Activated CD8-positive, alpha-beta memory T cell treated with anti-CD3 and anti-CD28 coated beads for 24 hours (primary cell): ENCODE measurements at places on chromosomes 7 and 10.
A peak's percentile ranks its signal among the peaks of the same experiment; 100 is the strongest.

- no peak for DNase-seq
Measured at GRCh38 chr7:66629222-66630062, 761 bp downstream of the KCTD7 start.

GRCh38 chr7:129146237-129146979, 1.9 kb downstream of the TSPAN33 start:
- no peak for DNase-seq

DNA sequence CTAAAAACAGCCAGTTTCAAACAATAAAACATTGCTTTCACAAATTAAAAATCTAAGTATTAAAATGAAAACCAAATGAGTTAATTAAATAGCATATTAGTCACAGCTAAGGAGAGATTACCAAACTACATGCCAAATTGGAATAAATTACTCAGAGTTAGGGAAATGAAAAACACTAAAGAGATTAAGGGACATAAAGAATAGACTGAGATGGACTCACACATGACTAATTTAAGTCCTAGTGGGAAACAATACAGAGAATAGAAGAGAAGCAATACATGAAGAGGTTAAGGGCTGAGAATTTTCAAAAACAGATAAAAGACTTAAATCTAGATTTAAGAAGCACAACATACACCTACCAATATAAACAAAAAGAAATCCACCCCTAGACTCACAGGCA, 110.6 kb downstream of the ZFAND4 start:
- no peak for DNase-seq

DNA sequence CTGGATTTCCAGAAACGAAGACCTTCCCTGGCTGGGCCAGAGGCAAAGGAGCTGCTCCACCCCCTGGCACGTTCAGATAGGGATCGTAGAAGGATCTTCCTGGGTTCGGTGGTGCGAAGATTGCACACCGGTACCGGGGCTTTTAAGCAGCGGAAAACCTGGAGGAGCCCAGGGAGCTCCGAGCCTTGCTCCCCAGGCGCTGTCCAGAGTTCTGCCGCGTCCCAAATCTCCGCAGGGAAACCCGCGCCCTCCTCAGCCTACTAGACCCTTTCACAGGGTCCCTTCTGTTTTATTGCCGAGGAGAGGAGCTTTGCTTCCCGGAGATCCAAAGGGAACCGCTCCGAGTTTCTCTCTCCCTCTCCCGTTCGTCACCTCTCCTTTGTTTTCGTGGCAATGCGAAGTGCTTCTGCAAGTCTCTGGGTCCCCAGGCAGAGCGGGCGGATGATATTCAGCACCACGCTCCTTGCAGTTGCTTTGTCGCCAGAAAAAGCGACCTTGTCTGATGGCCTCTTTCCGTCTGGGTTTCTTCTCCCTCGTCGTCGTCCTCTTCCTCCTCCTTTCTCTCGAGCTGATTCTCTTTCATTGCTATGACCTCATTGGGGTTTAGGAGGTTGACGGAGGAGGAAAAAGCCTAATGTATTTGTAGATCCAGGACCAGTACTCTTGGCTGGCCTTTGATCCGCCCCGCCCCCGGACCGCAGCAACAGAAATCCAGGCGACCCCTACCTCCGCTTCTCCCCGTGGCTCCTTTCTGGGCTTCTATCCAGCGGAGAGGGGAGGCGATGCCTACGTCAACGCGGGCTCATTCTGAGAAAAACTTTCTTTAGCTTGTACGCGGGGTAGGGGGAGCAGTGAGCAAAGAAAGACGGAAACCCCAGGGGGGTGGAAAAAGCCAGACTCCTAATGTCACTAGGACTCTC, at the start of gene TMEM196:
Gene TMEM196, minus strand, starts transcription at position 777 of the 920 bp plus-strand sequence. CDS start 921 bp downstream, outside the sequence.
- DNase-seq = no peak

DNA sequence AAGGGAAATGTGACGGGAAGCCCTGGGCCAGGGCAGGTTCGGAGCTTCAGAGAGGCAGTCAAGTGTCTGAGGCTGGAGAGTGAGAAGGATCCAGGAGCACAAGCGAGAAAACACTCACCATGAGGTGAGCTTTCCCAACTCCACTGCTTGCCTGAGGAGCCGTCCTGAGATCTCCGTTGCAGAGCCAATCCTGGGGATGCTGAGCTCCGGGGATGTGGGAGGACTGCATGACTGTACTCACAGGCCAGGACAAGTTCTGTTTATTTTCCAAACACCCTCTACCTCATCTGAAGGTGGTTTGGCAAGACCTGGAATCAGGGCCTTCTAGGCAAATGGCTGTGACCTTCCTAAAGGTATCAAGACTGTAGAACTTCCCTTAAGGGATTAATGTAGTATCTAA, 38.7 kb downstream of the GLI3 start:
- DNase-seq = no peak

- DNase-seq = no peak
Measured at GRCh38 chr7:10677211-10677610, 296.5 kb upstream of the PHF14 start.

DNA sequence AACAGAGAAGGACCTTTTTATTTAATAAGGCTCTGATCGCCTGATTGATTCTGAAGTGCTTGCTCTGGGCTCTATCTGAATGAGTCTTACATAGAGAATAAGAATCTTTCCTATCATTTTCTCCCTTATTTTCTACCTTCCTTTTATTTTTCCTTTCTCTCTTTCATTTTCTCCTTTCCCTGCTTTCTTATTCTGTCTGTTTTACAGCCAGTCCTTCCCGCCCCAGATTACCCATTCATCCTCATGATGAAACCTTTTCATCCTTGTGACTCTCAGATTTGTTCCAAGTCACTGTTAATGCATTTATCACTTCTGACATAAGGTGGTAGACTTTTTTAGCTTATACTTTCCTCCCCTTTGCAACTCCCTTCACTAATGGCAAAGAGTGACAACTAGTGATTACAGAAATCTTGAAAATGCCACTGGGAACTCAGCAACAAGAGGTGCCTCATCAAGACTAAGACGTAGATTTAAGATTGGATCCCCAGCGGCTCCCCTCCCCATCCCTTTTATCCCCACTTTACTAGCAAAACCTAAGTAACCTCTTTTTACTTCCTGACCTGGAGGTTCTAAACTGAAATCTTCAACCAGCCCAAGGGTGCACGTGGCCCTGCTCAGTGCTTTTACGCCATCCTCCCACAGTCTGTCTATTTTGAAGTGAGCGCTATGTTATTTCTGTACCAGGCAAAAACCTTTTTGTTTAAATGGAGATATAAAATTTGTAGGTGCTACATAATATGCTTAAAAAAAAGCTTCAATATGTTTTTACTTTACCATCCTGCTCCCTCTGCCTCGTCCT, 179.8 kb downstream of the DYNC1I1 start:
- DNase-seq = no peak

- no peak for DNase-seq
Measured at GRCh38 chr7:99579281-99579955, 18.6 kb upstream of the TMEM225B start.

DNA sequence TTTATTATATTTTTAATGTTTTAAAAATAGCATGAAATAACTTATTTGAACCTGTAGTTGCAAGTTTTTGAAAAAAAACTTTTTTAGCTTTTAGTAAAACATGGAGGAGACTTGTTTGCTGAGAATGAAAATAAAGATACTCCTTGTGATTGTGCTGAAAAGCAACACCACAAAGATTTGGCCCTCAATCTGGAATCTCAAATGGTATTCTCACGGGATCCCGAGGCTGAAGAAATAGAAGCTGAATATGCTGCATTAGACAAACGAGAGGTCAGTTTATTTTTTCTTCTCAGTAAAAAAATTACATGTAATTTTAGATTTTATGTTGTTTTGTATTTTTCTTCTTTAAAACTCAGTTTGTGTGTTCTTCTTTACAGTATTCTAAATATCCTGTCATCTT, 73.5 kb downstream of the ANKIB1 start:
- DNase-seq = no peak

GRCh38 chr7:32616625-32617024, 121.3 kb downstream of the AVL9 start:
- no peak for DNase-seq

- no peak for DNase-seq
Measured at GRCh38 chr10:34506786-34507185, 308.3 kb downstream of the PARD3 start.

DNA sequence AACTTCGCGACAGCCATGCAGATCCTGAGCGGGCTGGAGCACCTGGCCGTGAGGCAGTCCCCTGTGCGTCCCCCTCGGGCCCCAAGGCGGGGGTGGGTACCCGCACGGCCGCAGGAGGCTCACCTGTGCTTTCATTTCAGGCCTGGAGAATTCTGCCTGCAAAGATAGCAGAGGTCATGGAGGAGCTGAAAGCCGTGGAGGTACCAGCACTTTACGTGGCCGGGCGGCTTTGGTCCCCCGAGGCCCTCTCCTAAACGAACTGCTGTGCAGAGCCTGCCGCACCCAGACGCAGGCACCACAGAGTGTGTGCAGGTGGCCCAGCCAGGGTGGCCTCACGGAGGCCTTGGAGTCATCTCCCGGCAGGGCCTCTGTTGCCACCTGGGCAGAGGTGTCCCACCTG, 11.1 kb upstream of the UTF1 start:
- no peak for DNase-seq

DNA sequence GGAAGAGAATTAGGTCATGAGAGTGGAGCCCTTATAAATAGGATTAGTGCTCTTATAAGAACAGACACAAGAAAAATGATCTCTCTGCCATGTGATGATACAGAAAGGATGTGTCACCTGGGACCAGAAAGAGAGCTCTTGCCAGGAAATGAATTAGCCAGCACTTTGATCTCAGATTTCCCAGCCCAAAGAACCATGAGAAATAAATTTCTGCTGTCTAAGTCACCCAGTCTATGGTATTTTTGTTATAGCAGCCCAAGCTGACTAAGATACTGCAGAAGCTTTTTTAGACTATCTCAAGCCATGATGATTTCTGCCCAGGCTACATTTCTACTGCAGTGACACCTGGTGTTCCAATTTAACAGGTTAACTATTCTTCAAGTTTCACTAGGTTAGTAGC, 84.8 kb downstream of the RSU1 start:
- no peak for DNase-seq

- no peak for DNase-seq
Measured at GRCh38 chr10:71719464-71720201, at the start of gene C10orf105. Gene C10orf105 (minus strand): TSS chr10:71719778. CDS start chr10:71716337, 3,441 bp downstream.

GRCh38 chr10:71880425-71881306, 29.6 kb upstream of the PSAP start:
- DNase-seq = no peak

- DNase-seq = no peak
Measured at GRCh38 chr7:80277434-80278427, 143.1 kb downstream of the GNAI1 start.

GRCh38 chr7:71733107-71733870, 601.3 kb downstream of the GALNT17 start:
- DNase-seq = peak; percentile 83

- DNase-seq = no peak
Measured at GRCh38 chr10:29254123-29255046, 34.5 kb upstream of the LYZL1 start.

- DNase-seq = no peak
Measured at GRCh38 chr10:131994435-131994834, 12.7 kb upstream of the BNIP3 start.

GRCh38 chr10:18104223-18104872, 35.9 kb upstream of the CACNB2 start:
- peak; percentile 64 for DNase-seq

- no peak for DNase-seq
Measured at GRCh38 chr7:25662841-25663800, 434.8 kb upstream of the NPVF start.

DNA sequence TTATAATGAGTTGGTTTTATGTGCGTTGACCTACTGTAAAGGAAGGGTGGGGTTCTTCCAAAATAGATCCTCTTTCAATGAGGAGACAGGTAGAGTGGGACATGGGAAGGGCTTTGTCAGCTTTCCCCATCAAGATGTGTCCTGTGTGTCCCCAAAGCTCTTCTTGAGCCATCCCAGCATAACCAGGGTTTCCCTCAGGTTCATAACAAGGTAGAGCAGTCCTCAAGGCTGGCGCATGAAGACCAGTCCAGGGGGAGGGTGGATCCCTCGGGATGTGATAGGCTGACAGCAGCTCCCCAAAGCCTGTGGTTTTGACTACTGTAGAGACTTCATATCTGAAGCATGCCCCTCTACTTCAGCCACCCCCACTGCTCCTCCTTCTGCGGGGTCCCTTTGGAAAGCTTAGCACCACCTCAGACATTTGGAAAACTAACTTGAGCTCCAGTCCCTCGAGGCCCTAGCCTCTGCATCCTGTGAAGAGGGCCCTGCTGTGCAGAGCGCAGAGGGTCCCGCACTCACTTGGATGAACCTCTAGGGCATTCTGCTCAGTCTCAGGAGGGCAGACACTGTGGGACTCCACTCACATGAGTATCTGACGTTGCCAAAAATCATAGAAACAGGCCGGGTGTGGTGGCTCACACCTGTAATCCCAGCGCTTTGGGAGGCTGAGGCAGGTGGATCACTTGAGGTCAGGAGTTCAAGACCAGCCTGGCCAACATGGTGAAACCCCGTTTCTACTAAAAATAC, 1.1 kb upstream of the GIMAP8 start:
- DNase-seq = no peak

DNA sequence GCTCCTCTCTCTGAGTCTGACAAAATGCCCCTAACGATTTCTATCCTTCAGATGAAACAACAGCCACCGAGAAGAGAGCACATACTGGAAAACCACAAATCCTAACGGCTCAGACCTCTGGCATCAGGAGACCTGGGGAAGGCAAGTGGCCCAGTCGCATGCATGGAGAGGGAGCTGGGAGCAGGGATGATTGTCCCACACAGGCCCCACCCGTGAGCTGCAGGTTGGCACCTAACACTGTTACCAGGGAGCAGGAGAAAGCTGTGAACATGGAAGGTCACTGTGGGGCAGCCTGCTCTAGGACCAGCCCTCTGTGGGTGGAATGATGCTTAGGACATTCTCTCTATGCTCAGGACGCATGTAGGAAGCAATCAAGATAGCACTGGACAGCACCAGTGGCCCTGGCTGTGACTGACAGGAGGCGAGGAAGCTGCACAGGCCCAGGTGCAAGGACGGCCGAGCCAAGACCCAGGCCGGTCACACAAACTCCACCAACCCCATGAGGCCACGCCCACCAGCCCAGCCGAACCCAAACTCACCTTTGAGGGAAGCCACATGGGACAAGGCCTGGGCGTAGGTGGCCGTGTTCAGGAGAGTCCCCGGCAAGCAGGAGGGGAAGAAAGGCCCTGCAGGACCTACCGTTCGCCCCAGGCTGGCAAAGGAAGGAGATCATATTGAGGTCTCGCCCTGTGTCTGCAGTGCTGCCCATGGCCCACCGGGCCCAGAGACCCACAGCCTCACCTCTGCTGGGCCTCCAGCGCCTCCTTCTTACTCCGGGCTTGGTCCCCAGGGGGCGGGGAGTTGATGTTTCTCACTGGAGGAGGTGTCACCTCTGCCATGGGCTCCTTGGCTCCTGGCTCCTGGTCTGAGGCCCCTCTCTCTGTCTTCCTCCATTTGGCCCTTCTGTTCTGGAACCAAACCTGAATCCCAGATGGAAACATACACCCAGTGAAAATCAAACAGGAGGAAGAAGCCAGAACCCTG, 9.7 kb downstream of the DRGX start:
- DNase-seq = no peak

- no peak for DNase-seq
Measured at GRCh38 chr10:124739986-124740368, 4.2 kb downstream of the FAM53B start.
